ENCODE measurements at places on chromosomes 13 and 19.
A peak's percentile ranks its signal among the peaks of the same experiment; 100 is the strongest.

DNA sequence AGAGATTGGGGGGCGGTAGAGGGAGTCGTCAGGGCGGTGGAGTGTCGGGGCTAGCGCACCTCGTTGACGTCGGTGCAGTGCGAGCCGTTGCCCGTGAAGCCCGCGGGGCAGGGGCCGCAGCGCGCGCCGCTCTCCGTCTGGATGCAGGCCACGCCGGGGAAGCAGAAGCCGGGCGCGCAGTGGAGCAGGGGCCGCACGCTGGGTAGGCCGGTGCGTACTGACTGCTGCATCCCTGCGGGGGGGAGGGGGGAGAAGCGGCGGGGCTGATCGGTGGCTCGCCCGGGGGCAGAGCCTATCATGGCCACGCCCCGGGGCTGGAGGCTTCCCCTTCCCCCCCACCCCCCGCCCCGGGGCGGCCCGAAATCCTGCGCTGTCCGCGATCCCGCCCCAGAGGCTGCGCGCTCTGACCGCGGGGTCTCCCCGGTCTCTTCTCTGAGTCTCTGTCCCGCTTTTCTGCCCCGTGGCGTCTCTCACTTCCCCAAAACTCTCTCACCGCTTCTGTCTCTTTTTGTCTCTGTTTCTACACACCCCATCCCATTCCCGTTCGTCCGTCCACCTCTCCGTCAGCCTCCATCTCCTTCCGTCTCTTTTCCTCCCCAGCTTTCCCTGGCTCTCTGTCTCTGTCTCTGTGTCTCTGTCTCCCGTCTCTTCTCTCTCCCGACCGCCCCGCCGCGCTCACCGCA, 1.1 kb downstream of the COMP start:
- no peak for DNase-seq

GRCh38 chr19:8333767-8334457, 9.2 kb downstream of the KANK3 start:
- no peak for DNase-seq

GRCh38 chr13:40987606-40988280, 31.4 kb downstream of the ELF1 start:
- DNase-seq = no peak

DNA sequence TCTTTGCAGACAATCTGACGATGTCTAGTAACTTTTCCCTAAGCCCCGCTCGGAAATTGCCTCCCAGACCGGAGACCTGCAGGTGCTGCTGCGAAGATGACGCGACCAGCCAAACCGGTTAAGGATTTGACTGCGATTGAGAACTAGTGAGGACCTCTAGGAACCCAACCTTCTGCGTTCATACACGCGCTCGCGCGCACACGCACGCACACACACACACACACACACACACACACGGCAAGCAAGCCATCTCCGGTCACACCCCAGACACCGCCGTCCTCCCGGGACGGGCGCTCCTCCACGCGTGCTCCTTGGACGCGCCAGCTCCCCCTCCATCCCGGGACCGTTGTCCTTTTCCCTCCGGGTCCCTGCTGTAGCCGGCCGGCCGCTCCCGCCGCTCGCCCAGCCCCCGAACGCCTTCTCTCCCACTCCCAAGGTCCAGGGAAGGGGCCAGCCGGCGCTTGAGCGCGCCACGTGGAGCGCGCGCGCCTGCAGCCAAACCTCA, 1.2 kb downstream of the TBC1D4 start:
- DNase-seq = peak; percentile 86

DNA sequence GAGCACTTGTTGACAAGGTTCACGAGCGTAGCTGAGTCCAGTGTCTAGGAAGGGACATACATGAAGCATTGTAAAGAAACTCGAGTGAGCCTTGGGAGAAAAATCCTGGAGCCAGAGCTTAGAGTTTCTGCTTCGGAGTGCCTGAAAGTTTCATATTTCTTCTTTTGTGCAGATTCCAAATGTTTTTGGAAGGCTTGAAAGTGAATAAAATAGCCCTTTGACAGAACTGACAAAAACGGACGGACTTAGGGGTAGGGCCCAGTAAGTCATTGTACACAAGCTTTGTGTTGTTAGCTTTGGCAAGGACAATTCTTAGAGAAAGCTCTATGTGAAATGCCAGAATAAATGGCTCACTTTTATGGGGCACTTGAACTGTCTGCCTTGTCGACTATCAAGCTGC, 2.8 kb downstream of the RNF113B start:
- DNase-seq = no peak

DNA sequence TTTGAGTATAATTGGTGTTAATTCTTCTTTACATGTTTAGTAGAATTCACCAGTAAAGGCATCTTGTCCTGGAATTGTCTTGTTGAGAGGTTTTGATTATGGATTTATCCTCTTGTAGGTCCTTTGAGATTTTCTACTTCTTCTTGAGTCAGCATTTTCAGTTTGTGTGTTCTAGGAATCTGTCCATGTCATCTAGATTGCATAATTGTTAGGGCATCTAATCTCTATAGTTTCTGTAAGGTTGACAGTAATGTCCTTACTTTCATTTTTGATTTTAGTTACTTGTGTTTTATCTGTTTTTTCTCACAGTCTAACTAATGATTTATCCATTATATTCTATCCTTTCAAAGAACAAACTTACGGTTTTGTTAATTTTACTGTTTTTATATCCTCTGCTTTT, 492.0 kb downstream of the FGF9 start:
- DNase-seq = no peak

- no peak for DNase-seq
Measured at GRCh38 chr19:17512574-17512939, 1.1 kb downstream of the PGLS start.
